ENCODE measurements at places on chromosomes 12 and 14.
A peak's percentile ranks its signal among the peaks of the same experiment; 100 is the strongest.

- no peak for DNase-seq
Measured at GRCh38 chr14:72902801-72903530, 9.1 kb upstream of the DPF3 start.

DNA sequence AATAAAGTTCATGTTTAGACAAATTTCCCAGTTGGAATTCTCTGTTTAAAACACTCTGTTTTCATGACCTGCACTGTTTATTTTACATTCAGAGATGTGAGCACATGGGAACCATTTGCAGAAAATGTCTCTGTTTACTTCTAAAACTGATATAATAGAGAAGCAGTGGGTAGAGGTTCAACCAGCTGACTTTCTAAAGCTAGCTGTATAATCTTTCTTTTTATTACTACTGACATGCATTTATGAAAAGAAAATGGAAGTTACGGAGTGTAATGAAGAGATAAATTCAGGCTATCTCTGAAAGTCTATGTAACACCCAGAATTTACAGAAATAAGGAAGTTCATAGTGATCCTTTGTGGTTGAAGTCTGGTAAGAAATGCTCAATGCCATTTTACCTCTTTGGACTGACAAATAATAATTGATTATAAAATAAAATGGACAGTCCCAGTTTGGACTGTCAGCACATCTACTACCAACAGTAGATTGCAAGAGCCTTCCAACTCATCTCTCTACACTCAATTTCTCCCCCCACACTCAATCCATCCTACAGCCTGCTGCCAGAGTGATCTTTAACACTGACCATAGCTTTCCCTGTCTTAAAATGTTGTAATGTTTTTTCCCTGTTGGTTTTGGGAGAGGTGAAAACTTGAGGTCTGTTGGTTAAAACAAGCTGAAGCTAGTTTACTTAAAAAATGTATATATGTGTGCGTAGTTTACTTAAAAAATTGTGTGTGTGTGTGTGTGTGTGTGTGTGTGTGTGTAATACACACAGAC is 137.4 kb downstream of the AEBP2 start:
- no peak for DNase-seq

DNA sequence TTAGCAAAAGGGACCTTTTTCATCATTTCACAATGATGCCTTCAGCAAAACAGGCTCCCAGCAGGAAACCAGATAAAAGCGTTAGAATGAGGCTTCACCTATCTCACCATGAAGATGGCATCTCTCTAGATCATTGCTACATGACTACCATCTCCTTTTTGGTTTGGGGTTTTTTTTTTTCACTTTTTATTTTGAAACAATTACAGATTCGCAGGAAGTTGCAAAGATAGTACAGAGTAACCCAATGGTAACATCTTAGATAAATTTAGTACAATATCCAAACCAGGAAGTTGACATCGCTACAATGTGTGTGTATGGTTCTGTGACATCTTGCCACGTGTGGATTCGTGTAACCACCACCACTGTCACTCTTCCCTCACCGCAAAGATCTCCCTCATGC is 22.3 kb upstream of the PWP1 start:
- no peak for DNase-seq

- DNase-seq = no peak
Measured at GRCh38 chr12:52050116-52050757, 1.0 kb upstream of the NR4A1 start.

GRCh38 chr12:29578070-29578469 is 80.6 kb upstream of the OVCH1 start:
- DNase-seq = no peak

- no peak for DNase-seq
Measured at GRCh38 chr14:89215531-89215930, 201.5 kb downstream of the FOXN3 start.

- DNase-seq = no peak
Measured at GRCh38 chr14:83850092-83850491, 1679.9 kb upstream of the FLRT2 start.

GRCh38 chr12:73225371-73225937 is 953.3 kb downstream of the TRHDE start:
- DNase-seq = no peak

GRCh38 chr12:83689333-83689732 is 1002.6 kb downstream of the TMTC2 start:
- no peak for DNase-seq

DNA sequence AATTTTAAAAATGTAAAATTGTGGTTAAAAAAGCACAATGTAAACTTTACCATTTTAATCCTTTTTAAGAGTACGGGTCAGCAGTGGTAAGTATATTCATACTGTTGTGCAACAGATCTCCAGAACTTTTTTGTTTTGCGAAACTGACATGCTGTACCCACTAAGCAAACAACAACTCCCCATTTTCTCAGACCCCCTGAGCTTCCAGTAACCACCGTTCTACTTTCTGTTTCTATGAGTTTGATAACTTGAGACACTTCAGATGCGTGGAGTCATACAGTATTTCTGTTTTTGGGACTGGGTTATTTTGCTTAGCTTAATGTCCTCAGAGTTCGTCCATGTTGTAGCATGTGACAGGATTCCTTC is 38.0 kb downstream of the CHST11 start:
- no peak for DNase-seq

GRCh38 chr12:6369916-6370575 is 5.3 kb downstream of the SCNN1A start:
- DNase-seq = no peak

DNA sequence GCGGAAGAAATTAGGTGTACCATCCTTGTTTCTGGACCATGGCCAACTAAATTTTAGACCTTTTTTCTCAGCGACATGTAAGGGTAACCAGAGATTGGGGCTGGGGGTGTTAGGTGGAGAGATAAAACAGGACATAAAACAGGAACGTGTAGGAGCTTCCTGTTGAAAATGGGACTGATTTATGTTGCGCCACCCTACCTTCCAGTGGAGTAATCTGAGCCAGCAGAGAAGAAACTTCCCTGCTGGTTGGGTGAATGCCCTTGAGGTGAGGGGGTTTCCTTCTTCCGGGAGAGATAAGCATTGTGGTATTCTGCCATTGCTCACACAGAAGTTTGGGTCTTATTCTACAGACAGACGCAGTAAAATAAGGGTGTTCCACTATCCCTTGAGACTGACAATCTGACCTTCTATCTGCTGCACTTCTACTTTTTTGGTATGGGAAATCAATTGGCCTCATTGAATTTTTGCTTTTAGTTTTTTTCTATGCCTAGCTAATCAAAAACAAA is 417.6 kb downstream of the PCNX1 start:
- peak; percentile 43 for DNase-seq

DNA sequence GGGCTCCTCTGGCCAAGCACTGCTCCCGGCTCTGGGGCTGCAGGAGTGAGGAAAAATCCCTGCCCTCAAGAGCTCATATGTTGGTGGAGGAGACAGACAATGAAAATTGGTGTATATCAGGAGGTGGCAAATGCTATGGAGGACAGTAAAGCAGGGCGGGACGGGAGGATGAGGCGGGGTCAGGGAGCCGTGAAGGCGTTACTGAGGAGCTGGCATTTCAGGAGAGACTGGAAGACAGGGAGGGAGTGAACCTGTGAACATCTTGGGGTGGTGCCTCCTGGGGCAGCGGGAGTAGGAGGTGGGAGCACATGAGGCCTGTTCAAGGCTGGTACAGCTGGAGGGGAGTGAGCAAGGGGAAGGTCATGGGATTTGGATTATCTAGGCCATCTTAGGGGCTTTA is 26.6 kb downstream of the TSPAN9 start:
- DNase-seq = no peak

GRCh38 chr14:24534286-24534685 is 26.2 kb upstream of the CMA1 start:
- no peak for DNase-seq

- no peak for DNase-seq
Measured at GRCh38 chr12:132827763-132828703, 636 bp downstream of the GOLGA3 start.

GRCh38 chr12:53493610-53494391 is 5.5 kb downstream of the MAP3K12 start:
- no peak for DNase-seq

DNA sequence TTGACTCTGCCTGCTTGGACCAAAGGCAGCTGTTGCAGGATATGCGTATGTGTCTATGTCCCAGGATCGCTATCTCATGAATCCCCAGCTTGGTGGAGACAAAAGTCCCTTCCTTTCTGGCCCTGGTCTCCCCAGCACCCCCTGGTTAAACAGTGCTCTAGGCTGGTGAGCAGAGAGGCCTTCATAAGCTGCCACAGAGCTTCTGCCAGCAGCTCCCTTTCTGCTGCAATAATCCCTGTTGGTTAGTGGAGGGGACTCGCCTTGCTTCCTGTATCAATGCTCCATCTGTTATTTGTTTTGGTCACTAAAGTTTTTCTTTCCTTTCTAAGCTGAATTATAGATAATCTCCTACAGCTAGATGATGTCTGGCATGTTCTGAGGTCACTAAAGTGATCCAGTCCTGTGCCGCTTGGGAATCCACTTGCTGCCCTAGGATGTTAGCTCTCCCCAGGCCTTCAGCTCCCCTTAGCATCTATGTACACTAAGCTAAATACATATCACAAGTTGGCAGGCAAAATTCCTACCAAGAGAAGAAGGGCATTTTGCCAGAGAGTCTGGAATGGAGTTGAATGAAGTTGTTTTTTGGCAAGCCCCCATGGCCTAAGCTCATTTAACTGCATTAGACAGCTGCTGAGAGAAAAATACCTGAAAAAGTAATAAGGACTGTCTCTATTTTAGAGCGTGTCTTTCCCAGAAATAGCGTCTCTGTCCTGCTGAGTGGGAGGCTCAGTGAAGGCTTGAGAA is 47.8 kb downstream of the RDH12 start:
- DNase-seq = no peak

DNA sequence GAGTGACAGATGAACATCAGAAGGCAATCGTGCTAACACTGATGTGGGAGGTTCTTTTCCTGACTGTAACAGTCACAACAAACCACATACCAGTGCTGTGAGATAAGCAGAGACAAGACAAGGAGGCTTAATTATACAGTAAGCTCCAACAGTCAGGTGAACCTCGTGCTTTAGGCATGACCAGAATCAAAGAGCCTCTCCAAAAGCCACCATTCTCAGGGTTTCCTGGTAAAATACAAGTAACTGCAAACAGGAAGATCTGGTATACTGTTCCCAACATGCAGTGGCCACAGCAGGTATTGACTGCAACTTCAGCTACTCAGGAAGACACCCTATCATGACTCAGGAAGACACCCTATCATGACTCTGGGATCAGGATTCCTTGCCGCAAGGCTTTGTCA is 47.3 kb upstream of the GTF2A1 start:
- no peak for DNase-seq

GRCh38 chr12:98371419-98371818 is 144.0 kb upstream of the TMPO start:
- DNase-seq = no peak

- no peak for DNase-seq
Measured at GRCh38 chr12:4160314-4161040, 113.1 kb upstream of the CCND2 start.

GRCh38 chr14:54462048-54462447 is 20.9 kb upstream of the CNIH1 start:
- no peak for DNase-seq

DNA sequence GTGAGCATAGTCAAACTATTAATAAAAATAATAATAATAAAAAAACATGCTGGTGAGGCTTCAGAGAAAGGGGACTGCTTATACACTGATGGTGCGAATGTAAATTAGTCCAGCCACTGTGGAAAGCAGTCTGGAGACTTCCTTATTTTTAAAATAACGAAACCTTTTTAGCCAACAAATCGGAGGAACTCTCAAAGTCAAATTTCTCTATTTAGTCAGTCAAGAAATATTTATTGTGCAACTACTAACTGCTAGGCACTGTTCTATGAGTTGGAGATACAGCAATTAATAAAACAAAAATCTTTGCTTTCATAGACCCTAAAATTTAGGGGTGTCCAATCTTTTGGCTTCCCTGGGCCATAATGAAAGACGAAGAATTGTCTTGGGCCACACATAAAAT is 10.8 kb downstream of the TAOK3 start:
- no peak for DNase-seq

- no peak for DNase-seq
Measured at GRCh38 chr14:67934087-67934486, 114.5 kb downstream of the RAD51B start.

GRCh38 chr14:100030452-100031153 is 34.6 kb upstream of the EVL start:
- no peak for DNase-seq

DNA sequence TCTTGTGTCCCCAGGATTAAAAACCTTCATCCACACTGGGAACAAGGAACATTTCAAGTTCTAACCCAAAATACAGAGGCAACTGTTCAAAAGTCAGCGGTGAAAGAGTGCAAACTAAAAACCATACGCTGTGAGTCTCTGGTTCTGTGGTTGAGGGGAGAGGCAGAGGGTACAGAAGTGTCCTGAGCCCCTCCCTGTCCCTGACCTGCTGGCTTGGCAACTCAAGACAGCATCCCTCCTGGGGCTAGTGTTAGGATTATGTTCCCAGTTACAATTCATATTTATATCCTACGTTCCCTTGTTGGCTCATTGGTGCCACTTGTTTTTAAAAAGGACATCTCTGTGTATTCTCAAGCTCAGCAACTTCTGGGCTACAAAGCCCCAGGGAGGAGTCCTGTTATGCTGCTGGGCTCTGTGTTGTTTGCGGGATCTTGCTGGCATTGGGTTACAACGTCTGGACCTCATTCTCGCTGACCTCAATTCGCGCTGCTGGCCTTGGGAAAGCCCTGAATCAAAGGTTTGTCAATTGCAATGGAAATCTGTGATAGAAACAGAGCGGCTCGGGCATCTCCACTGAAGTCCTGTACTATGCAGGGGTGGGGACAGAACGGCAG is 420.8 kb downstream of the FUT8 start:
- DNase-seq = no peak

DNA sequence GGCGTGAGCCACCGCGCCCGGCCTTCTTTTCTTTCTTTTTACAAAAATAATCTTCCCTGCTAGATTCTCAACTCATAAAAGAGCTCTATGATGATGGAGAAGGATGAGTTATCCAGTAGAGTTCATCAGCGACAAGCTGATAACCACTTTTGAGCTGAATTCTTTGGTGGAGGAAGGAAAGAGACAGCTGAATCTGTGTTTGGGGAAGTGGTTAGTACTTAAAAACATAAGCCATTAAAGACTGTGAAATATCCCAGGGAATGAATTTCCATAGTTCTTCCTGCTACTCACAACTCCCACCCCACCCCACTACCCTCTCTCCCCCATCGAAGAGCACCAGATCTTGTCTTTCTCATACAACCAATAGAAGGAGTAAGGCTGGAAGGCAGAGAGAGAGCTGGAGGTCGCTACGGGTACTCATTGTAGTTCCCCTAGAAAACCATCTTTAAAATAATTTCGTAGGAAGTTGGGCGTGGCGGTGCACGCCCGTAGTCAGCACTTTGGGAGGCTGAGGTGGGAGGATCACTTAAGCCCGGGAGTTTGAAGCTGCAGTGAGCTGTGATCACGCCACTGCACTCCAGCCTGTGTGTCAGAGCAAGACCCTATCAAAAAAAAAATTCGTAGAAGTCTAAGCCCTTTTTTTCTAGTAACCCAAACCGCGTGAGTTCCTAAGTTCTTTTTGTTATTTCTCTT is 647 bp upstream of the ESPL1 start:
- DNase-seq = no peak
